Stimulated activated CD8-positive, alpha-beta memory T cell treated with anti-CD3 and anti-CD28 coated beads, Interleukin-4, amount 100 ng/mL, for 4 hours (primary cell): ENCODE measurements at places on chromosomes 3 and 15.

GRCh38 chr15:74234598-74234875, 1.6 kb upstream of the CCDC33 start:
- no peak for DNase-seq

DNA sequence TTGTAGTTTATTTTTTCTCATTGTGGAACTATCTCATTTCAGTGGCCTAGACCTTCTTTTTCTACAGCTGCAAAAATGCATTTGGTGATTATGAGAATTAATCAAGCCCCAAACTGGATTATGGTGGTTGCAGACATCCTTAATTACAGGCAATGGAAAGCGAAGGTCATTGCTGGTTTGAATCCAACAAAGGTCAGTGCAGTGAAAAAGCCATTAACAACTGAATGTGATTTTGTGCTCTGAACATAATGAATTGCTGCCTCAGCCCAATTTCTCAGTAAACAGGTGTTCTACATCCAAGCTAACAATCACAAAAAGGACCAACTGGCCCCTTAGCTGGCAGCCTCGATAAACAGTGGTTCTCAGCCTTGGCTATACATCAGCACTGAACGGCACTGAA, 260.1 kb upstream of the DPPA4 start:
- no peak for DNase-seq

DNA sequence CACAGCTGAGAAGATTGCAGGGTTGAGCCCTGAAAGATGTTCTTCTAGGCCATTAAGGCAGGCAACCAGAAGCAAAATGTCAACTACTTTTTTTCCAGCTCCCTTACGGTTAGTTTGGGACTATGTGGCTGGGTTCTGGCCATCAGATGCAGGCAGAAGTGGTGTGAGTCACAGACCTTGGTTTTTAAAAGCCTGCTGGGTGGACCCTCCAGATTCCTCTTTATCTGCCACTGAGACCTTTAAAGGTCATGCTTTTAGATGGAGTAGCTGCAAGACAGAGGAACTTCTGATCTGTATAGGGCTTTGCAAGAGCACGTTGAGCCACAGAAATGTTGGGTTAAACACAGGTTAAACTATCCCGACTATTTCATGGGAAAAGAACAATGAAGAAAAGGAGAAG, 102.9 kb downstream of the CHST2 start:
- no peak for DNase-seq

DNA sequence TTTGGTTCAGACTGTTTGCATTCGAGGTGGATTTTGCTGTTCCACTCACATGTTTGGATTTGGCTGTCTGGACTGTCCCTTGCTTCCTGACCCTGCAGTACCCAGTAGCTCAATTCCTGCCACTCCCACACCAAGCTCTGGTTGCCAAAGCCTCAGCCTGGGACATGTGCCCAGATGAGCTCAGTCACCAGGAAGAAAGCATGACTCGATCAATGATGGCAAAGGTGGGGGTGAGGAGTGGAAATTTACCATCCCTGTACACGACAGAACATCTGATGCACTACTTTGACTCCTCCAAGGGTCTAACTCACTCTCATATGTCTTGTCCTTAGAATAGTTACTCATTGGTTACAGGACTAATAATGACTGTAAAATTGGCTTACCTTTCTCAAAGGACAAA, 45.2 kb downstream of the ZNF385D start:
- no peak for DNase-seq

- no peak for DNase-seq
Measured at GRCh38 chr3:184481984-184482671, 79.5 kb upstream of the EPHB3 start.

- DNase-seq: no peak
Measured at GRCh38 chr3:23258110-23258509, 55.0 kb downstream of the UBE2E2 start.

GRCh38 chr15:67766968-67767367, 58.3 kb upstream of the SKOR1 start:
- no peak for DNase-seq

DNA sequence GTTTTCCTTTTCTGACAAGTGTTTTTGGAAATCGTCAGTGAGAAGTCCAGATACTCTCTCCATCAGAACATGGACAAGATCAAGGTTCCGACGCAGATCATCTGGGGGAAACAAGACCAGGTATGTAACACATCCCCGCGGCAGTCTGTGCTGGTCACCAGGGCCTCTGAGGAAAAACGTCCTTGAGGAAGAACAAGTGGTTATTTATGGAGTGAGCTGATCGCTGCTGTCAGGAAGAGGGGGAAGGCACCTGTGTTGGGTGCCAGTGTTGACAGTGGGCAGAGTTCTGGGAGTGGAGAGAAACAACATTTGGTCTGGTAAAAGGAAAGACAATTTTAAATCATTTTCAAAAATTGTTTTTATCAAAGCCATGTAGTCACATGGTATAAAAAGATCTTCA, 20.7 kb upstream of the RPP14 start:
- no peak for DNase-seq

DNA sequence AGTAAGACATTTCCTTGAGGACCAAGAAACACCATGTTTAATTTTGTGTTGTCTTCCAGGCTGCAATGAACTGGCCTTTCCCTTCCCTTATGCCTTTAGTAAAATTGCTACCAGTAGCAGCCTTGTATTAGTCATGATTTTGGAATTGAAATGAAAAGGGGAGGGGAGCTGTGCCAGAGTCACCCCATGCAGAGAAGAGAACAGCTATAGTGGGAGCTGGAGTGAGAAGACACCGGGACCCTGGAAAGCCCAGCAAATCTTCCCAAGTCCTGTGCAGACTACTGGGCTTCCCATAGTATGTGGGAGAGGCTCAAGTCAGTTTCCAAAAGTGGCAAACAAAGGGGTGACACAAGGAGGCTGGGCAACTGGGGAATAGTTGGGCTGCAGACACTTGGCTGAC, 178.5 kb downstream of the NR1D2 start:
- DNase-seq: no peak

GRCh38 chr3:38124324-38125122, 12.4 kb downstream of the ACAA1 start:
- DNase-seq: no peak

GRCh38 chr3:163043074-163043473, 1546.5 kb downstream of the OTOL1 start:
- DNase-seq: no peak

- no peak for DNase-seq
Measured at GRCh38 chr3:187936676-187937075, 191.4 kb upstream of the BCL6 start.

DNA sequence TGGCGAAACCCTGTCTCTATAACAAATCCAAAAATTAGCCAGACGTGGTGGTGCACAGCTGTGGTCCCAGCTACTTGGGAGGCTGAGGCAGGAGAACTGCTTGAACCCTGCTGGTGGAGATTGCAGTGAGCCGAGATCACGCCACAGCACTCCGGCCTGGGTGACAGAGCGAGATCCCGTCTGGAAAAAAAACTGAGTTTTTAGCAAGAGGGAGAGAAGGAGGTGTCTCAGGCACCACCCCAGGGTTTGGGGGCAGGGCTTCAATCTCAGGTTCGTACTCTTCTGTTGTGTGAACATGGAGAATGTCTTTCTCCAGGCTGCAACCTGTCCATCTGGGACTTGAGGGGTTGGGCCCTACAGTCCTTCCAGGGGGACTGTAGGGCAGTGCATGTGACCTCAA, 2.7 kb downstream of the CHRNA3 start:
- no peak for DNase-seq

DNA sequence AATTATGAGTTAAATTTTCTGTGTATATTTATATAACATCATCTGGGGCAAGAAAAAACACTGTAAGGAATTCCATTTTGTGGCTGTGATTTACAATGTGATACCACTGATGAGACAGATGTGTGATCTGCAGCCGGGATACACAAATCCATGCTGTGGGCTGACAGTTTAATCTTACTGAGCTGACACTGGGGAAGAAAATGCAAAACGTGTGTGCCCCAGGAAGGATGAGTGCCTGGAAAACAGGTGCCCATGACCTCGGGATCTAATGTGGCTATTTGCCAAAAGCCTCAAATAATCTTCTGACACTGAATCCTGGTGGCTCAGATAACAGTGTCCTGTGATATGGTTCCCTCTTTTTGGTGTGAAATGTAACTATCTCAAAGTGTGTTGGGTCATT, 10.5 kb downstream of the MYRIP start:
- DNase-seq: no peak

DNA sequence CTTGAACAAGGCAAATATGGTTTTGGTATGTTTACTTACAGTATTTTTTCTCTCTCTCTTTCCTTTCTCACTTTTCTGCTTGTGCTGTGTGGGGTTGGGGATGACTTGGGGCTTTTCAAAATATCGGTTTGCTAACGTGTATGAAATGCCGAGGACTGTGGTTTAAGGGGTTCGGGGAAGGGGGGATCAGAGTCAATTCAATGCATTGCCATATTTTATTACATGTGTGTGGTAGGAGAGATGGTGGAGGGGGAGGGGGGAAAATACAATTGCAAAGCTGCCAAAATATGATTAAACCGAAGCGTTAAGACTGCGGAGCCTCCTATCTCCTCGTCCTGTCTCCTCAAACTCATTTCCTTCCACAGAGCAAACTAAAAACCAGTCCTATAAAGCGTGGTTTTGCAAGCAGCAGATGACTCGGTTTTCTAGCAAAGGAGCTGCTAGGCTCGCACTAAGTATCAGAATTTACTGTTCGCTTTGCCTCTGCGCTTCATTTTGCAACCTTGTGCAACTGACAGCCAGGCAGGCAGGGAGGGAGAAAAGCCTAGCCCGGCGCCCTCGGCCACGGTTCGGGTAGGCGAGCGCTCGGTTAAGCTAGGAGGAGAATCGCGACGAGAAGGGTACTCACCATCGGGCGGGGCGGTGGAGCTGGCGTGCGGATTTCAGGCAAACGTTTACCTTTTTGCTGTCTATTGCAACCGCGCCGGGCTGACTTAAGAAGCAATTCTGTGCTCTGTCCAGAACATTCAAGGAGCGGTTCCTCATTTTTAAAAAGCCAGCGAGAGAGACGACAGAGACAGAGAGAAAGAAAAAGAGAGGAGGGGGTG, 4.0 kb upstream of the NR2F2 start:
- DNase-seq: no peak

- DNase-seq: no peak
Measured at GRCh38 chr3:160797356-160797755, 41.3 kb downstream of the PPM1L start.

DNA sequence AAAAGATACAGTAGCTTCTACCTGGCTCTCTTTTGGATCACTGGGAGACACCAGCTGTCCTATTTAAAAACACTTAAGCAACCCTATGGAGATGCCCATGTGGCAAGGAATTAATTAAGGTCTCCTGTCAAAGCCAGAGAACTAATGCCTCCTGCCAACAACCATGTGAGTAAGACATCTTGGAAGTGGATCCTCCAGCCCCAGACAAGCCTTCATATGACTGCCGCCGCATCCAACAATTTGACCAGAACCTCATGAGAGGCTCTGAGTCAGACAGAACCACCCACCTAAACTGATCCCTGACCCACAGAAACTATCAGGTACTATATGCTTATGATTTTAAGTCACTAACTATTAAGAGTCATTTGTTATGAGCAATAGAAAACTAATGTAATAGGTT, 22.3 kb downstream of the IFT80 start:
- no peak for DNase-seq

- no peak for DNase-seq
Measured at GRCh38 chr3:77319711-77320110, 279.8 kb downstream of the ROBO2 start.

DNA sequence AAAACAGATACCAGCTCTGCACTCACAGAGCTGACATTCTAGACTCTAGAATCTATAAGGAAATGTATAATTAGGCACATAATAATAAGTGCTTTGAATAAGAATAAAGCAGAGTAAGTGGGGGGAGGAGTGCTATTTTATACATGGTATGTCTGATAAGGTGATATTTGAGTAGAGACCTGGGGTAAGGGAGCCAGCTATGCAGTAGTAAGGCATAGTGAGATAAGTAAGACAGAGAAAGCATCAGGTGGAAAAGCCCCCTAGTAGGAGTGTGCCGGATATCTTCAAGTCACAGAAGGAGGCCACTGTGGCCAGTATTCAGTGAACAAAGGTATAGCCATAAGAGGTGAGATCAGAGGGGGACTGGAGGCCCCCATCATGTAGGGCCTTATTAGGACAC, 3.0 kb downstream of the SS18L2 start:
- DNase-seq: no peak

GRCh38 chr3:51338632-51339031, 46.5 kb upstream of the MANF start:
- no peak for DNase-seq

GRCh38 chr15:48144889-48145288, 24.1 kb downstream of the SLC24A5 start:
- no peak for DNase-seq

DNA sequence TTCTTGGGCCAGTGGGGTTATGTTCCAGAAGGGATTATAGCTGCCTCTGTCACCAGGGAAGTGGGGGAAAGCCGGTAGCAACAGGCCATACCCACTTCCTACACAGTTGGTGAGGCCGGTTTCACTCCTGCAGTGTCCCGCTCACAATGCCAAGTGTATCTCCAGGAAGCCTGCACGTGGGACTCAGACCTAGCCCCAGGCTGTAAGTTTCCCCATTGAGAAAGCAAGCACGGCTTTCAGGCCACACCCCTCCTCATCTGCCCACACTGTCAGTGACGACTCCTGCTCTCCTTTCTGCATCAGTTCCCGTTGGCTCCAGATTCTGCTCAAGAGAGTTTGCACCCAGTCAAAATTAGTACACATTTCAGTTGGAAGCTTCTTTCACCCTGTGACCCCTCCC, 51.6 kb upstream of the CPOX start:
- DNase-seq: no peak

- DNase-seq: no peak
Measured at GRCh38 chr3:168060317-168060716, 35.4 kb downstream of the GOLIM4 start.

DNA sequence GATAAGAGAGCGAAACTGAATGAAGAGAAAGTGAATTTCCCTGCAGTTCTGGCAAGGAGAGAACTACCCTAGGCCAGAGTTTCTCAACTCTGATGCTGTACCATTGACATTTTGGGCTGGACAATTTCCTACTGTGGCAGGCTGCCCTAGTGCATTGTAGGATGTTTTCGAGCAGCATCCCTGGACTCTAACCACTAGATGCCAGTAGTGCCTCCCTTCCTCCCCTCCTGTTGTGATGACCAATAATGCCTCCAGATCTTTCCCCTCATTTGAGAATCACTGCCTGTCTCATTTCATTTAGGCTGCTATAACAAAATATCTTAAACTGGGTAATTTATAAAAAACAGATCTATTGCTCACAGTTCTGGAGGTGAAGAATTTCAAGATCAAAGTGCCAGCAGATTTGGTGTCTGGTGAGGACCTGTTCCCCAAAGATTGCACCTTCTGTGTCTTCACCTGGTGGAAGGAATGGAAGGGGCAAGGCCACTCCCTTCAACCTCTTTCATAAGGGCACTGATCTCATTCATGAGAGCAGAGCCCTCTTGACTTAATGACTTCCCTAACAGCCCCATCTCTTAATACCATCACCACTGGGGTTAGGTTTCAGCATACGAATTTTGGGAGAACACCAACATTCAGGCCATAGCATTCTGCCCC, 188.9 kb upstream of the MEIS2 start:
- no peak for DNase-seq

DNA sequence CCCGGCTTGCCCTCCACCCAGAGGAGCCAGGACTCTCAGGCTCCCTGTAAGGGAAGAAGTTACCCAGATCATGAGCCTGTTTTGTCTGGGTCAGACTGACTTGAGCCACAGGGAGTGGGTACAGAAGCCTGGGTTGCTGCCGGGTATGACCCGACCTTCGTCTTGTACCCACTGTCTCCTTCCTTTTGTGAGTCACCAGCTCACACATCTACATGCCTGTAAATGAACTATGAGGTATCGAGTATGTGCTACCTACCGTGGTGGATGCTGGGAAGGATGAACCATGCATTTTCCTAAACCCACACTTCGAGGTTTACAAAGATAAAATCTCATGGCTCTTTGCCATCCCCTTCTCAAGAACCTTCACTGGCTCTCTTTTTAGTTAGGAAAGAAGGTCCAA, 56.9 kb downstream of the CACNA1D start:
- no peak for DNase-seq
